HT-29 (cell line): ENCODE measurements at places on chromosomes 13 and 19.
A peak's percentile ranks its signal among the peaks of the same experiment; 100 is the strongest.

DNA sequence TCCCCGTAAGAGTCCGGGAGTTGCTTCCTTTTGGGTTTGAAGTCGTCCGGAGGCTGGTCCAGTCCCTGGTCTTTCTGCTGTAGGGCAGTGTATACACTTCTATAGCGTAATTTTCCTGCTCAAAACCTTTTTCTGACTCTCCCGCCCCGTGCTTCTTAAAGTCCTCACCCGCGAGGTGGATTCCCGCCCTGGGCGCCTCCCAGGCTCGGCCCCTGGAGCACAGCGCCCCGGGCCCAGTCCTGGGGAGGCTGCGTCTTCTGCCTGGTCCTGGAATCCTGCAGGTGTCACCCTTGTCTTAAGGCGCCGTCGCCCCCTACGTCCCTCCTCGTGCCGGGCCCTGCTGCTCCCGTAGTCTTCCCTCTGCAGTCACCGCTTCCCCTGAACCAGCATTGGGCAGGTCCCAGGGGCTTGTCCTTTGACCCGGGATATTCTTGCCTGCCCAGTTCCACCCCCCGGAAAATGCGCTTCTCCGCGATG lies 34.4 kb upstream of the ZNF808 start:
- no peak for DNase-seq

- no peak for DNase-seq
These were observed 8.2 kb upstream of the BBC3 start for GRCh38 chr19:47239152-47239551.

GRCh38 chr13:81171065-81171647 lies 830.2 kb upstream of the SPRY2 start:
- DNase-seq: peak; percentile 75

DNA sequence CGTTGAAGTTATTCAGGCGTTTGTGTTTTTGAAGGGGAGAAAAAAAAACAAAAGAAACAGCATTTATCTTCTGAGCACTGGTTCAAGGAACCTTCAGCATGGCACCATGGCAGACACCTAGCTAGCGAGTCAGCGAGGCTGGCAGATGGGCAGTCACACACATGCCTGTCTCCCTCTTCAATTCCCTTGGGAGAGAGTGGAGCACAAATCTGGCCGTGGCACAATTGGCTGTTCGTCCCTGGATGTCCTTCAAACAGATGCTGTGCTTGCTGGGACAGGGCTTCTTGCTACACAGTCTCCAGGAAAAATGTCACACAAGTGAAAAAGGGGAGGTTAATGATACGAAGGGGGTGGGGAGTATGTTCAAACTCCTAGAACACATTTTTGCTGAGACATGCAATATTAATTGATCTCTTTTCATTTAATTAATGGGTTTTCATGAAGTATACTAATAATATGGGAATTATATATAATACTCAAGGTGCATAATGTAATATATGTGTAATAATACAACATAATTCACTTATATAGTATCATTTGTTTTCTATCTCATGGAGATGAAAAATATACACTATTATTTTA lies 1674.5 kb upstream of the SLC10A2 start:
- DNase-seq: no peak

DNA sequence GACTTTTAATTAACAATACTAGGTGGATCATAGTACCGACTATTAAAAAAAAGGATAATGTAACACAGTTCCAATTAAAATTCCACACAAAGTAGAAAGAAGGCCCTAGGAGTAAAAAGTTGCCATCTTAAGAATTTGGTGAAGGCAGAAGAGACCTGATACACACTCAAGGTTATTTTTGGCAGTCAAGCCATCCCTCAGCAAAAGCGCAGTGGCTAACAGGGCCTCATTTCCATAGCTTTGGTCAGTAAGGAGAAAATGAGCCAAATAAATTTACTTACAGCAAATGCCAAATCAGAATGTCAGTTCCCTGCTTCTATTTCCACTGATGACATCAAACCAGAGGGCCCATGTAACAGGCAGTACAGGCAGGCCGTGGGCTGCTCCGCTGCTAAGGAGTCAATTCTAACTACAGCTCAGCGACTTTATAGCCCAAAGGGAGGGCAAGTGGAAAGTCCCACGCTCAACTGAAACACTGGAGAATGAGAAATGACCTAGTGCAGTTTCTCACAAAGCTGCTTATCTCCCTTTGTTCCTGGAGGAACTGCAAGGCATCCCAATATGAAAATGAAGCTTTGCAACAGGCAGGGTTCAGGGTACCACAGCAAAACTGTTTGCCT lies 6.3 kb downstream of the ARGLU1 start:
- no peak for DNase-seq

GRCh38 chr13:59476366-59476765 lies 687.4 kb downstream of the DIAPH3 start:
- no peak for DNase-seq

GRCh38 chr19:16369664-16370576 lies 45.3 kb downstream of the KLF2 start:
- no peak for DNase-seq

DNA sequence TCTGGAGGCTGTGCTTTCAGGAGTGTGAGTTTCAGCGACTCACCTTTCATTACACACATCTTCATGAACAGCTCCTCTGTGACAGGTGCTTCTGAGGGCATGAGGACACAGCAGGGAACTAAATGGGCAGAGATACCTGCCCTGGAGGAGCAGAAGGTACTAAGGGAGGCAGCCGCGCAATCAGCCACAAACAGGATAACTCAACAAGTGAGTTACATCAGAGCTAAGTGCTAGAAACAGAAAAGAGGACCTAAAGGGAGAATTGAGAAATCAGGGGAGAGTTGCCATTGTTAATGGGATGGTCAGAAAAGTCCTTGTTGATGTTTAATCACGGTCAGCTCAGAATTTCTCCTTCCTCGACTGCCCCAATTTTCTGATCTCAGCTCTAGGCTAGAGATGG lies 42.5 kb downstream of the SYDE1 start:
- no peak for DNase-seq

- DNase-seq: peak; percentile 81
These were observed 4.8 kb downstream of the ABCC4 start for GRCh38 chr13:95296326-95296925.

DNA sequence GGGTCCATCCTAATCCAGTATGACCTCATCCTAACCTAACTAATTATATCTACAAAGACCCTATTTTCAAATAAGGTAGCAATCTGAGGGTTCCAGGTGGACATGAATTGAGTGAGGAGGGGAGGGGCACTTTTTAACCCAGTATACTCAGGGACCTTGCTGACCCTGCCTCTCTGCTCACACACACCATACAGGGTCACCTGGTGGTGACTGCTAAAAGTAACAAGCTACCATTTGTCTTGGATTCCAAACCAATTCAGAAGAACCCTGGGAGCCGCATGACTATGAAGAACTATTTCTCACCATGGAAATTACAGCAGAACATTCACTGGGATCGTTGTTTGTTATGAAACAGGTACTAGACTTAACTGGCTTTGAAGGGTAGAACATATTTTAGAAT lies 151.9 kb downstream of the LACC1 start:
- no peak for DNase-seq

DNA sequence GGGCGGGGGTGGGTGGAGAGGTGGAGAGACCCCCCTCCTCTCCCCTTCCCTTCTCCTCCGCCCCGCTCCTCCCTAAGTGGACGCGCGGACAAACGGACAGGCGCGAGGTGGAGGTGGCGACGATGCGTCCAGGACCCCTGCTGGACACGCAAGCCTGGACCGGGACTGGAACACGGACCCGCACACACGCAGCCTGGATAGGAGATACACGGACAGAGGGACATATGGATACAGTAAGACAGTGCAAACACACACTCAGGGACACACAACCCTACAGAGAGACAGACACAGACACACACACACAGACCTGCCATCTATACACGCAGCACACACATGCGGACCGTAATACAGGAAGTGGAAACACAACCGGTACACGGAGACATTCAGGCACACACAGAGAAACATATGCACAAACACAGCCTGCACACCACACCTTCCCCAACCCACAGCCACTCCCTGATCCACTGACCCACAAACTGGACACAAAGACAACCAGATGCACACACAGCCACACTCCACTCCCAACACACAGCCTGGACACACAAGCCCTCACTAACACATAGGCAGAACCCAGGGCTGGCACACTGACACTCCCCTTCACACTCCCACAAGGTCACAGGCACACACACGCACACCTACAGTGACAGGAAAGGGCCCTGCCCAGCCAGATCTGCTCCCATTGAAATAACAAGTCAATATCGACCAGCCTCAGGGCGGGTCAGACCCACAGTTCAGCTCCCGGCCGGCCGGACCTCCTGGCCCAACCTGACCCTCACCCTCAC lies 696 bp upstream of the ERFL start:
- peak; percentile 51 for DNase-seq

DNA sequence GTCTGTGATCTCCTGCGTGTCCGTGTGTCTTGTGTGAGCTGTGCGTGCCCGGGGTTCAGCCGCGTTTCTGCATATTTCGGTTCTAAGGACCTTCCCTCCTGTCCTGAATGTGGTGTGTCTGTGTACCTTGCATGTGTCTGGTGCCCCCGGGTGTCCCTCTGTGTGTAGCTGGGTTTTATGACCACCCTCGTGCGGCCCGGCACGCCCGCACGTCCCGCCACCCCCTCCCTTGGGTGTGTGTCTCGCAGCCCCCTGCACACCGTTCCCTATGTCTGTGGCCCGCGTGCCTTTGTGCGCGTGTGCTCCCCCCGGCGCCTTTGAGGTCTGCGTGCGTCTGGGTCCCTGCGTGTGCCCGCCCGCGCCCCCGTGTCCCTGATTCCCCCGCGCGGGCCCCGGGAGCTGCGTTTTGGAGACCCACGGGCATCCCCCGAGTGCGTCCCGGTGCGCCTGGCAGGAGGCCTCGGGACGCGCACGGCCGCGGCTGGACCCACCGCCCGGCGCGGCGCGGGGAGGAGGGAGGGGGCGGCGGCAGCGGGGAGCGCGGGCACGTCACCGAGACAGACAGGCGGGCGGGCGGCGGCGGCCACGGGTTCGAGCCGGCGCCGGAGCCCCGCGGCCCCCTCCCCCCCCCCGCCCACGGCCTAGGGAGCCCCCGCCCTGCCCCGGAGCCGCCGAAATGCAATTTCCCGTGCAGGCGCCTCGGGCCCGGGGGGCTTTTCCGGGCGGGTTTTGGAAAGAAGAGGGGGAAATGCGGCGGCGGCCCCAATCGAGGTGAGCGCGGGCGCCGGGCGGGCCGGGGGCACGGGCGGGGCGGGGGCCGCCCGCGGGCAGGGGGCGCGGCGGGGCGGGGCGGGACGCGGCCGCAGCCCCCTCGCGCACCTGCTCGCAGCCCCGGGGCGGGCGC lies 12.0 kb upstream of the NANOS3 start:
- no peak for DNase-seq

DNA sequence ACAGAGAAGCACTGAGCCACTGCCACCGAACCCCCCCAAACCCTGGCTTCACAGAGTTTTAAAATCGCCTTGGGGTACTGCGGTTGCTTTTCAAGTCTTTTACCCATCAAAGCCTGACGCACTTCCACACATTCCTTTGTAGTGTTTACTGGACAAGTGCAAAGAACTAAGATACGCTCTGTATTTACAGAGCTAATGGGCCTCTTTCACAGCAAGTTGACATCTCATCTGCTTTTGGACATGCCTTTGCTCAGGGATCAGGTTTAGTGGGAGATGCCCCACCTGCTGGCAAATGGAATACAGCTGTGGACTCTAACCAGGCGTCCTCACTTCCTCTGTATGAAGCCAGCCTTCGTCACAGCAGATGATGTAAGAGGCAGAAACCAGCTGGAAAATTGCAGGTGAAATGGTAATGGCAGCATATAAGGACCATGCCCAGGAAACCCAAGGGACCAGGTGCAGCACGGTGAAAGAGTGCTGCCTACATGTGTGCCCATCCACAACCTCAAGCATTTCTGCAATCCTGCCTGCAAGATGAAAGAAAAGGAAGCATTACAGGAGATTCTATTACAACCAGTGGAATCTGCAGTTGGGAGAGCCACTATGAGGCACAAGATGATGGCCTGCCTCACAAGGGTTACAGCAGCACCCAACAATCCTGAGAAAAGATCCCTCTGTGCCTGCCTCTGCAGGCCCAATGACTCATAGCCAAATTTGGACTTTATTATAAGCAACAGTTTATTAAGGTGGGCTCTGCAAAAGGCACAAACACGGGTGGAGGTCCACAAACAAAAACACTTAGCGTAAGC lies 34.7 kb downstream of the BRD4 start:
- DNase-seq: peak; percentile 14

- DNase-seq: no peak
These were observed 294.5 kb upstream of the NBEA start for GRCh38 chr13:34647379-34648150.

GRCh38 chr19:49528211-49528771 lies 488 bp downstream of the RCN3 start:
- no peak for DNase-seq

DNA sequence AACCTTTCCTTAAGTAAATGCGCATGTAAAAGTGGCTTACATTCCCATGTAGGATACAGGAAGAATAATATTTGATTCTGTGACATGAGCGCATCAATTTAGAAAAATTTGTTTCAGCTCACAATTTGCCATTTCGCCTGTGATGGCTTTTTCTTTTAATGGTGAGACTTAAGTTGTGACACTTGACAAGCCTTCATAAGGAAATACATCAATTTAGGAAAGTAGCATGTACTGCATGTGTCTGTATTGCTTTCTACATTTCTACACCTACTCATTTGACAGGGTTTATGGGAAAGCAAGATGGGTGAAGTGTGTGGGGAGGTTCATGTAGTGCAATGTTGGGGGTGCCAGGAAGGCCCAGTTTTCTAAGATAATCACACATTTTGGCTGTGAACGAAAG lies 12.1 kb upstream of the SCEL start:
- DNase-seq: no peak

DNA sequence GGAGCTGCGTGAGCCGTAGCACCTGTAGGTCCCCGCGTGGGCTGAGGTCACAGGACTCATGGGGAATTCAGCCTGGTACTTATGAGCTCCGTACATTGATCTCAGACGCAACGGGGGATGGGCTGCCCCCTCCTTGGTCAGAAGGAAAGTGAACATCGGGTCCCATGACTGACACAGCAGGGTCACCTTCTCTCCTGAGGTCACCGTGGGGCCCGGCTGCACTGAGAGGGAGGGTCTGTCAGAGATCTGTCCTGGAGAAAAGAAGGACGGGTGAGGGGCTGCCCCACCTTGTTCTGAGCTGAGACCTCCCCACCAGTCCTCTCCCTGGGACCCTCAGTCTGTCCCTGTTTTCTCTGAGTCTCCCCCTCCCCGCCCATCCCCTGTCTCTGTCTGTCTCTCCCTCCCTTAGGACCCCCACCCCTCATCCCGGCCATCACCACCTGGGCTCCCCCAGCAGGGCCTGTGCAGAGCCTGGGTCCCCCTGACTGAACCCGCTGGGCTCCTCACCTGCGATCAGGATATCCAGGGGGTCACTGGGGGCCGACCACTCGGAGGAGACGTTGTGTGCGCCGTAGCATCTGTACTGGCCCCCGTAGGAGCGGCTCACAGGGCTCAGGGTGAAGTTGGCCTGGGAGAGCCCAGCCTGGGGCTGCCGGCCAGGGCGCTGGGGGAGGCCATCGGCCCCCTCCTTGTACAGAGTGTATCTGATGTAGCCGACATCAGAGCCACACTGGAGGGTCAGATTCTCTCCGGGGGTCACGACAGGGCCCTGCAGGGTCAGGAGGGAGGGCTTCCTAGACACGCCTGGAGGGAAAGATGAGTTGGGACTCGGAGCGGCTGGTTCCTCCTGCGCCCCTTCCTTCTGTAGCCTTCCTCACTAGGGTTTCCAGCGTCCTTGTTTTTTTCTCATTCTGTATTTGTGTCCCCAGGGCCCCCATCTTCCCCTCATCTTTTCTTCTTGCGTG lies 1.8 kb downstream of the LILRA4 start:
- no peak for DNase-seq
